ENCODE measurements at places on chromosomes 2 and 18.

DNA sequence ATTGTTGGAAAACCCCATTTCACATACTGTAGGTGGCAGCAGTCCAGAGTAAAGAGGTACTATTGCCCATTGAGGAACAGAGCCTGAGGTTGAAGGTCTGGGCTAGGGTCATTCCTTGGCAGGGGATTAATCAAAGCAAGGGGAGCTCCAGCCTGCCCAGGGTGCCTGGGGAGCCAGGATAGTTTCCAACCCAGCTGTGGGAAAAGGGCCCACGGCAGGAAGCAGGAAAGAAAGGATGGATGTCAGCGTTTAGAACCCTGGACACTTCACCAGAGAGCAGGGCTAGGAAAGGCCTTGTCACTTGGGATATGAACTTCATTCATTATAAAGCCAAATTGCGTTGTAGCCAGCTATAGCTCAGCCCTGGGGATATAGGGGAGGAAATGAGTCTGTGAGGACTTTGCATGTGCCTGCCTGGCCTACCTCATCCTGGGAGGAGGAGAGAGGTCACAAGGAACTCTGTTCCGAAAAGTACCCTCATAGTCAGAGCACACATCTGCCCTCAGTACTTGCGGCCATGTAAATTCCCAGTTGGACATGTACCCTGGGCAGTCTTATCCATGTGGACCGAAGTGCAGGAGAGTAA lies 140.2 kb upstream of the COPS8 start:
- peak; percentile 26 for DNase-seq

GRCh38 chr2:102782933-102783332 lies 21.1 kb downstream of the TMEM182 start:
- no peak for DNase-seq

DNA sequence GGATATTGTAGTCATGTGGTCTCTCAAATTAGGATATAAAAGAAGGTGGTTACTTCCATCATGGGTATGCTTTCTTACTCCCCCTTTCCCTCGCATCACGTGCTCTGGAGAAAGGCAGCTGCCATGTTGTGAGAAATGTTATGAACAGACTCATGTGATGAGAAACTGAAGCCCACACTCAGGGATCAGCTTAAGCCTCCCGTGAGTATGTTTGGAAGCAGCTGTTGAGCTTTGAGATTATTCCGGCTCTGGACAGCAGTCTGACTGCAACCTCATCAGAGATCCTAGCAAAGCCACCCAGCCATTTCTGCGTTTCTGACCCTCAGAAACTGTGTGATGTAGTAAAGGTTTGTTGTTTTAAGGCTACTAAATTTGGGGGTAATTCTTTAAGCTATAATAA lies 700.1 kb downstream of the ADCYAP1 start:
- no peak for DNase-seq

DNA sequence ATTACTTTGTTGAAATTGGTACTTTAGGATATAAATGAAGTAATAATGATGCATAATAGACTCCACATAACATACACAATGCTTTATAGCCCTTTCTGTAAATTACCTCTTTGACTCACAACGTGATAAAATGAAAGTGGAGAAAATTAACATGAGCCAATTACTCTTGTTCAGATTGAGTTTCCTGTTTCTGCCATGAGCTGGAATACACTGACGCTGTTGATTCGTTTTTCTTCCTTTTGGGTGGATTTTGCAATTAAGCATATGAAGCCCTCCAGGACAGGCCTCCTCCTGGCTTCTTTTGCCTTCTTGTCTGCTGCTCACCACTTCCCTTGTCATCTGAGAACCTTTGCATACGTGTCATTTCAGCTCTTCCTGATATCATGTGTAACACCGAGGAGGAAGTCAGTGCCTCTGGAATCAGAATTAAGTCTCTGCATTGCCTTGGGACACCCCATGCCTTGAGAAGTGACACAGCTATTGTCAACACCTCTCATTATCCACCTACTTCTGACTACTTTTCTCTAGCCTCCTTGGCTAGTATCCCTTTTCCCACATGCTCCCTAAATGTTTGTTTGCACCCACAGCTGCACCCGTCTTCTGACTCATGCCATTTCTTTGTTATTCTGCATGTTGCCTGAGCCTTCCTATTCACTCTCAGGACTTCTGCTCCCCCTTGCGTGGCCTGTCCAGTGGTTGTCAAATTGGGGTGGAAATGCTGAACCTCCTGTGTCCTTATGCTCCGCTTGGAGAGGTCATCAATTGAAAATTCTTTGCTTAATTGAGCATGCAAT lies 134.1 kb downstream of the FMNL2 start:
- DNase-seq = no peak

GRCh38 chr2:2448178-2448577 lies 117.1 kb upstream of the MYT1L start:
- no peak for DNase-seq

DNA sequence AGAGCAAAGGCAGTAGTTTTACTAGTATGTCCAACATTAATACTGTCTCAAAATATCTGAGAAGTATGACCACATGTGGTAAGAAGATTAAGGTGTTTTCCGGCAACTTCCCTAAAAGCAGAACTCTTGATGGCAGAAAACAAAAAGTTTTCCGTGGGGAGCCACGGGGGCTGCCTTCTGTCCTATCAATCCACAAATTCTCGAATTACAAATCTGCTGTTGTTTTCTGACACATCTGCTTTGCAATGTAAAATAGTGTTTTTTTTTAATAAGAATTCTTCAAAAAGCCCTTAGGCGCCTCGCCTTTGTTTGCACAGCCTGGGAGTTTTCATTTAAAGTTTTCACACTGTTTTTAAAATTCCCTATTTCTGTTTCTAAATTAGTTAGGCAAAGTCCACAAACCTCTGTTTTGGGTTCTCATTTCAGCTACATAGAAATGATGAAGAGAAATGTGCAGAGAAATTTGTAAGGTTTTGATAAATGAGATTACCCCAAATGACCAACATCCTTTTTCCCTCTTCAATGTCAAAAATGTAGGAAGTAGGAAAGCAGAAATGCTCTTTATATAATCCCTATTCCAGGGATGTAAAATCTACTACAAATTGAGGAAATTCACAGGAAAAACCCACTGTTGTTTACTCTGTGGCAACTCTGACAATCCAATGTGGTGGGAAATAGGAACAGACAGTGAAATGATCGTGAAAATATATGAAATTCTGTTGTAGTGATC lies 385.8 kb downstream of the ZEB2 start:
- DNase-seq = no peak

Data from islet precursor cell (in vitro differentiated cells).